Type B pancreatic cell (in vitro differentiated cells): ENCODE measurements at places on chromosomes 4 and X.

DNA sequence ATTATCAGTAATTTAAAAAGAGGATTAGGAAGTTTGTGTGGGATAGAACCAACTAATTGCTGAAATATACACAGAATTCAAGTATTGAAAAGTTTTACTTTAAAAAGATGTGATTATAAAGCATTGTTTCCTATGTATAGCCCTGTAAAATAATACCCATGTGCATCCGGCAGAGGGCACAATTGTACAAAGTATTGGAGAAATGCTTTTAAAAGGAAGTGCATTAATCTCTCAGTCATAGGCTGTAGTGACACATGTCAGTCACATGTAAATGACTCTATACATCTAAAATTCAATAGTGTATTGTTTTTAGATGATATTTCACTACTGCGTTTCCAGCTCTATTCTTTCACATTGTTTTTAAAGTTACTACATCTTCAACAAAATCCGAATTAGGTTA is 9.7 kb upstream of the GEMIN8 start:
- no peak for DNase-seq

GRCh38 chrX:38225093-38225492 is 4.4 kb upstream of the SRPX start:
- no peak for DNase-seq

DNA sequence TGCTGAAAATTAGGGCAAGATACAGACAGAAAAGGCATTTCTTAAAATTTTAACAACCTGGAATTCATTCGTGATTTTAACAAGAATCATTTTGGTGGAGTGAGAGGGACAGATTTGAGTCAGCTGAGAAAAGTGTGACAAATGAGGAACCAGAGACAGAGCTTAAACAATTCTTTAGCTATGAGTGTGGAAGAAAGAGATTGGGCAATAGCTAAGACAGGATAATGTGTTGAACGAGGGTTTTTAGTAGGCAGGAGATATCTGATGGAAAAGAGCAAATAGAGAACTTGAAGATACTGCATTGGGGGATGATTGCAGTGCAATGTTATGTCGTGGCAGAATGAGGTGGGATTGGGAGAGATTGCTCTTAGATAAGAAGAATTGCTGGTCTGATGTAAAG is 164.2 kb upstream of the SPRY1 start:
- DNase-seq = no peak

DNA sequence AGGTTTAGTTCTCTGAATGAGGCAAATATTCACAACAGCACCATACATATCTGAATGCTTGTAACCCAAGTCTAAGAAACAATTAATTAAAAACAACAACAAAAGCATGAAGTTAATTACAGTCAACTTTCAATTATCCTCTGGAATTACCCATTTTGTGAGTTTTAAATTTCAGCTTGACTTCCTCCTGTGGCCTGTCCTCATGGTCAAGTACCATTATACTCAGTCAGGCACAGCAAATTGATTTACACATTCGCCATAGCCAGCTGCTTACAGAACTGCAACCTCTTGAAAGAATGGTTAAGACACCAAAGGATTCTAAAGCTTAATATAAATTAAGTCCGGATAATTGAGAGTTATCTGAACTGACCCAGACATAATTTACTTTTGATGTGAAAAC is 306.5 kb downstream of the CAMK2D start:
- DNase-seq = no peak

- no peak for DNase-seq
Observed at GRCh38 chr4:137390707-137391106, 141.6 kb downstream of the PCDH18 start.

GRCh38 chr4:121765971-121766538 is 1.1 kb upstream of the SMIM43 start:
- no peak for DNase-seq

DNA sequence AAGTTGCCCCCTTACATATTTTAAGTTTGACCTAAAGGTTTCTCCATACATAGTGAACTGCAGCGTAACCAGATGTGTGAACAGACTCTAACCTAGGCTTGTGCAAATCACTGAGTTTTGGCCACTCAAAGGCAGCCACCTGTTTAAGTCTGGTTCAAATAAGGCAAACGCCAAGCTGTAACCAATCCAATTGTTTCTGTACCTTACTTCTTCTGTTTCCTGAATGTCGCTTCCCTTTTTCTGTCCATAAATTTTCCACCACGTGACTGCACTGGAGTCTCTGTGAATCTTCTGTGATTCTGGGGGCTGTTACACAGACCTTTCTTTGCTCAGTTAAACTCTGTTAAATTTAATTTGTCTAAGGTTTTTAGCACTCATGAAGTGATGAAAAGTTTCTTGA is 618.8 kb downstream of the GLUD2 start:
- DNase-seq = no peak

- DNase-seq = no peak
Observed at GRCh38 chr4:83890231-83890630, 354.3 kb downstream of the GPAT3 start.

DNA sequence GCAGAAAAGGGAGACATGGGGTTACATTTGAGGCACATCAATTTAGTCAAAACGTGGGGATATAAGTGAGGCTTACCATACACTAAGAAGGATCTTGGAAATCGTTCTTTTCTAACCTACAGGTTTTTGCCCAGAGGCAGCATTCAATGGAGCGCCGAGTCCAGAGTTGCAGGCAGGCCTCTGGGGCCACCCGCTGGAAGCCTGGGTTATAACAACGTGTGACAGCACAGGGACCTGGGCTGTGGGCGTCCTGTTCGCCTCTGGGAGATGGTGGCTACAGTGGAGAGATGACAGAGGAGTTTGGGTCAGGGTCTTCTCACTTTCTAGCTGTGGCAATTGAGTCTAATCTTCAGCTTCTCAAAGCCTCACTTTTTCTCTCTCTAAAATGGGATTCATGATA is 53.9 kb downstream of the ENPP6 start:
- no peak for DNase-seq

DNA sequence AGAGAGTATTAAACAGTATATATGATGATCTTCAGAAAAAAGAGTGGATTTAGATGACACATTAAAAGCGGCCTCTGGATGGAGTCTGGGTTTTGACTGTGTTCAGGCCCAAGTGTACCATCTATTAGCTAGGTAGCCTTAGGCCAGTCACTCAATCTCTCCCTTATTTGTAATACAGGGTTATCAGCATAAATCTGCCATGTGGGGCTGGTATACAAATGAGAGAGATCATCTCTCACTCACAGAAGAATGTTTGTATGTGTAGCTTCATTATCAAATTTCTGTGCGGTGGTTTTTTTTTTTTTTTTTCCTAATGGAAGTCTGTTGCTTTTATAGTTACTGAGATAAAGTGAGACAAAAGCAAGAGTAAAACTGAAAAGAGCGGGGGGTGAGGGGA is 12.7 kb downstream of the SLC2A9 start:
- DNase-seq = no peak

DNA sequence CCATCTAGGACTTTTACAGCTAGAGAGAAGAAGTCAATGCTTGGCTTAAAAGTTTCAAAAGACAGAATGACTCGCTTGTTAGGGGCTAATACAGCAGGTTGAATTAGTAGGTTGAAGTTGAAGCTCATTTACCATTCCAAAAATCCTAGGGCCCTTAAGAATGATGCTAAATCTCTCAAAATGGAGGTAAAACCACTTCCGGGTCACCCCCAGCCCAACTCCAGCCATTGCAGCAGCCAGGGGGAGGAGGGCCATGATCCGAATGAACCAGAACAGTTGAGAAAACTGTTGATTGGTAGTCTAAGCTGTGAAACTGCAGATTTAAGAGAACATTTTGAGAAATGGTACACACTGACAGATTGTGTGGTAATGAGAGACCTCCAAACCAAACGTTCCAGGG is 245.4 kb downstream of the HNRNPD start:
- no peak for DNase-seq

DNA sequence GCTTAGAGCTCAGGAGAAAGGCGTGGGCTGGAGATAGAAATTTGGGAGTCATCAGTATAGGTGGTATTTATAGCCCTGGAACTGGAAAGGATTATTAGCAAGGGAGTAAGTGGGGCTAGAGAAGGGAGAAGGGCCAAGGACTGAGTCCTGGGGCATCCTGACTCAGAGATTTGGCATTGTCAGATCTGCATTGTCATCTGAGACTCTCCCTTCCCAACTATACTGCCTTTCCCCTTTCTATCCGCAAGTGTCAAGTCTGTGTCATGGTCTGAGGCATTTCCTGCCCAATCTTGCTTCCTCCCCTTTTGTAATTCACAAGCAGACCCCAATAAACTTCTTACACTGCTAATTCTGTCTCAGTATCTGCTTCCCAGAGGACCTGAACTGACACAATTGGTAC is 24.4 kb upstream of the SLC25A43 start:
- DNase-seq = no peak

DNA sequence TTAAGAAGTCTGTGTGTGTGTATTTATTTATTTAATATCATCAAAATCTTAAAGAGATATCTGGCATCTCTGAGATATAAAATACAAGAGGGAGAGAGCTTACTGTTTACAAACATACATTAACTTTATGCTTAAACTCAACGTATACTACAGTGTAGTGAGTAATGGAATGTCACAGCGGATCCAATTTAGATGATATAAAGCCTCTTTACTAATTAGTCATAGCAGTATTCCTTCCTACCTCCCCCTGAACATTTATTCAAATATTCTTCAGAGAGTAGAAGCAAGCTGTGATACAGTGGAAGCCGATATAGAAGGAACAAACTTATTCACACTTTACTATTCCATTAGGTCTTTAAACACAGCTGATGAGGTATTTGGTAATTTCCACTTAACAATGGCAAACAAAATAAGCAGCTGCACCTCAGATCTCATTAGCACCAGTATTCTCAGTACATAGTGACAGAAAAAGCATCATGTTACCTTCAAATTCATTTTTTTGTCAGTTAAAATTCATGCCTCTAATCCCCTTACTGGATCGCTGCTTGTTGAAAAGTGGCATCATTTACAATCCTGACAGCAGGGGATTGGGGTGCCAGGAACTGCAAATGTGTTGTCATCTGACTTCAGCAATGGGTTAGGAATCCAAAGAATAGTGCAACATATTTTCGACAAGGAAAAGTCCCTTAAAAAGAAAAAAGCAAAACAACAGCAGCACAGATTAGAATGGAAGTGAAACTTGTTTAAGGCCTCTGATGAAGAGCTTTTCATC is 658.7 kb upstream of the EPHA5 start:
- DNase-seq = no peak

GRCh38 chrX:87397103-87397886 is 120.3 kb upstream of the KLHL4 start:
- DNase-seq = no peak

GRCh38 chr4:120517966-120518365 is 404.6 kb downstream of the PRDM5 start:
- DNase-seq = no peak

GRCh38 chrX:14865201-14865600 is 7.7 kb downstream of the FANCB start:
- DNase-seq = no peak

- DNase-seq = no peak
Observed at GRCh38 chr4:124449881-124450280, 262.7 kb downstream of the ANKRD50 start.

GRCh38 chrX:136212557-136213111 is 38.6 kb downstream of the MAP7D3 start:
- no peak for DNase-seq

DNA sequence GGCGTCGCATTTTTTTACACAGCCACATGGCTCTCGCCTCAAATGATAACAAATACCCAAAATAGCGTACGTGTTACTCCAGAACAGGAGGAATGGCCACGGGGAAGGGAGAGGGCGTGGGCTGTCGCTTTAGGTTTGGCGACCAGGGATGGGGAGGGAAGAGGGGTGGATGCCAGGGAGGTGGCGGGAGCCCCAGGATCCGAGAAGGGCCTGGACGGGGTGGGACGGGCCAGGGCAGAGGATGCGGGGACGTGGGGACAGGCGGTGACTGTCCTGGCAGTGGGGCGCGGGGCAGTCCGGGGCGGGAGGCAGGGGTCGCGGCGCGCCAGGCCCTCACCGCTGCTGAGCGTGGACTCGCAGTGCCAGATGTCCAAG is 631 bp downstream of the TMEM47 start:
- DNase-seq = peak; percentile 65
